Natural killer cell treated with Interleukin-12 subunit alpha and Interleukin-12 subunit beta and Interleukin-15 and Interleukin-18, amount 100 ng/mL, for 72 hours (primary cell): ENCODE measurements at places on chromosomes 1 and 21. TPM values are rescaled to one million over a fixed set of nuclear protein-coding genes. Genes with fewer than 3 reads are reported as not detected.

DNA sequence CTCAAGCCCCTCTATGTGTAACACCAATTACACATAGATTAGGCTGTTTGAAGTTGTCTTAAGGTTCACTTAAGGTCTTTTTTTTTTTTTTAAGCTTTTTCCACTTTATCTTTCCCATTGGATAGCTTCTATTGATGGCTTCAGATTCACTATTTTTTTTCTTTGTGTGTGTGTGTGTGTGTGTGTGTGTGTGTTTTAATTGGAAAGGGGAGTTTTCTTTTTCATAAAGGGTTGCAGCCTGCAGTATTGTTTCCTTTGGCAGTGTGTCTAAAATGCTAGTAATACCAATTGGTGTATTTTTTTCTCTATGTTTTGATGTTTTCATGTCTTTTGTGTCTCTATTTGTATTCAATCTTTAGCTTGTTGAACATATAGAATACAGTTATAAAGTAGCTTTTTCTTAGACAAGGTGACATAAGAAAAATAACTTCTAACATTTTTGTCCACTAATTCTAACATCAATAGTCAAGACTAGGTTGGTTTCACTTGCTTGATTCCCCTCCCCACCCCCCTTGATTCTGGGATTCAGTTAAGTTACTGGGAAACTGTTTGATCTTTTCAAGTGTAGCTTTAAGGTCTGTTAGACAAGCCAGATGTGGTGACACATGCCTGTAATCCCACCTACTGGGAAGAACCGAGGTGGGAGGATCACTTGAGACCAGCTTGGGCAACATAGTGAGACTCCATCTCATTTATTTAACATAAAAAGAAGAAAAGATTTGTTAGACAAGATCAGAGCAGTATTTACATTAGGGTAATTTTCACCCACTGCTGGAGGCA is 21.4 kb downstream of the PRRC2C start:
- peaks cover 5% of the 10 kb centered on the region for H3K36me3 ChIP-seq
- H3K4me1 ChIP-seq: peaks cover 91% of the 10 kb centered on the region
- no peaks in the 10 kb centered on the region for H3K27me3 ChIP-seq
- DNase-seq: no peak

DNA sequence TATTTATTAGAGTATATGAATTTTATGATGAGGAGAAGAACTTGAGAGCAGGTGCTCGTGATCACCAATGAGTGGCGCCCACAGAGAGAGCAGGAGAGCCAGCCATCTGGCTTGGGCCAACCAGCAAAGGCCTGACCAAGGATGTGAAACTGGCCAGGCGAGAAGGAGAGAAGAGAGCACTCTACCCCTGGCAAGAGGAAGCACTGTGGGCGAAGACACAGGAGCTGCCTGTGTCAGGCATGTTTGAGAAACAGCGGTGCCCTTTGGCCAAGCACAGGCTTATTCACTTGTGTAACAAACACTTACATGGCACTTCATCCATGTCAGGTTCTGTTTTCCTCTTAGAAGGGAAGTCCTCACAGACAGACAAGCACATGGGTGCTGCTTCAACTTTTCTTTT is 4.2 kb upstream of the SIPA1L2 start:
- H3K27ac ChIP-seq: no peak overlapping the region
- peaks cover 10% of the 10 kb centered on the region for H3K4me1 ChIP-seq
- no peak for DNase-seq
- peaks cover 26% of the 10 kb centered on the region for H3K27me3 ChIP-seq
- no peaks in the 10 kb centered on the region for H3K36me3 ChIP-seq

CLDN17 gene
- total RNA-seq: not detected

- H3K4me3 ChIP-seq: peak overlapping the region; percentile 7
- H3K27ac ChIP-seq: no peak overlapping the region
- no peaks in the 10 kb centered on the region for H3K4me1 ChIP-seq
- H3K27me3 ChIP-seq: peaks cover 29% of the 10 kb centered on the region
- no peak for DNase-seq
These were observed 51.8 kb upstream of the SYT14 start for GRCh38 chr1:209886219-209886536.

TAF13 gene
- total RNA-seq: 28.1 TPM

WASF2 gene
- total RNA-seq: 97.7 TPM

CD5L gene
- total RNA-seq: not detected

- H3K27me3 ChIP-seq: no peaks in the 10 kb centered on the region
- H3K27ac ChIP-seq: no peak overlapping the region
- no peaks in the 10 kb centered on the region for H3K36me3 ChIP-seq
- peaks cover 7% of the 10 kb centered on the region for H3K4me1 ChIP-seq
These were observed 15.2 kb upstream of the GPR153 start for GRCh38 chr1:6275826-6276782.

OR2T35 gene
- total RNA-seq: not detected

DNA sequence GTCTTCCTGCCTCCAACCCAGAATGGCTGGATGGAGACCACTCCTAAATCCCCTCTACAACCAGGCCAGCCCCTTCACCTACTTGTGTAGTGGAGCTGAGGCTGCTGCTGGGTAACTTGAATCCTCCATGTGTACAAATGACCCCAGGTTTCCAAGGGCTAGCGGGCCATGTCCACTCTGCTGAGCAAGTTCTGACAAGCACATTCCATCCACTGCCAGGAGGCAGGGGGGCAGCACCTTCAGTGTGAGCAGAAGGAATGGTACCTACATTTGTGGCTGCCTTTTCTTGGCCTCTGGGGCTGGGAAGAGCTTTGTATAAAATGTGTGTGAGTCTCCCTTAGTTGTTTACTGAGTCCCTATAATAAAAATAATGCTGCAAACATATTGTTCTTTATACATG is 14.5 kb downstream of the KIAA0040 start:
- H3K27me3 ChIP-seq: no peaks in the 10 kb centered on the region
- peaks cover 37% of the 10 kb centered on the region for H3K4me1 ChIP-seq
- no peaks in the 10 kb centered on the region for H3K36me3 ChIP-seq
- no peak for DNase-seq

DNA sequence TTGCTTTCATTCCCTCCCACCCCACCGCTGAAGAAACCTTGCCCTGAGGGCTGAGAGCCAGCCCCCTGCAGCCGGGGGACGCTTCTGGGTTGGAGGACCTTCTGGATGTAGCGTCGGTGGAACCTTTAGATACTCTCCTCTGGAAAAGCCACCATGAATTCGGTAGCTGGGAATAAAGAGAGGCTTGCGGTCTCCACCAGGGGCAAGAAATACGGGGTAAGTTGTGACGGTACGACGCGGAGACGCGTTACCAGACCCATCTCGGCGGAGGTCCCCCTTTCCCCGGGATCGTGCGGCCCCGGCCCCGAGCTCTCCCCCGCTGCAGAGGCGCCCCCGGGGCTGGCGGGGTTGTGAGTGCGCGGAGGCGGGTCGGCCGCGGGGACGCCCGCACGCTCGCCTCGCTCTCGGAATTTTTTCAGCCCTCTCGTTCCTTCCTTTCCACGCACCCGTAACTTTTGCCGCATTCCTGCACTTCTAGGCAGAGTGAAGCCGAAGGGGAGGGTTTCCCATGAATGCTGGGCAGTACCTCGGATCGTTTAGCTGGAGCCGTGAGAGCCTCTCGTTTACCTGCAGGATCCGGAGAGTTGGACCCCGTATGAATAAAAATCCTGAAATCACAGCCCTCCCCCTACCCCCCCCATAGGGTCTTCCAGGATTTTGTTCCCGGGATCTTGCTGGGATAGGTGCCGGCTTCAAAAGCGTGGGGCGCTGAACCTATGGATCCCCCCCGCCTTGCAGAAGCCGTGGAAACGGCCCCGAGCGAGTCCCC is 671 bp downstream of the KIF26B start:
- peak overlapping the region; percentile 79 for H3K4me3 ChIP-seq
- no peak overlapping the region for H3K27ac ChIP-seq
- H3K27me3 ChIP-seq: peaks cover 46% of the 10 kb centered on the region
